Transverse colon (tissue), 4 donors: ENCODE measurements at places on chromosomes 5 and 9. TPM values are rescaled to one million over a fixed set of nuclear protein-coding genes. Genes with fewer than 3 reads are reported as not detected.

DNA sequence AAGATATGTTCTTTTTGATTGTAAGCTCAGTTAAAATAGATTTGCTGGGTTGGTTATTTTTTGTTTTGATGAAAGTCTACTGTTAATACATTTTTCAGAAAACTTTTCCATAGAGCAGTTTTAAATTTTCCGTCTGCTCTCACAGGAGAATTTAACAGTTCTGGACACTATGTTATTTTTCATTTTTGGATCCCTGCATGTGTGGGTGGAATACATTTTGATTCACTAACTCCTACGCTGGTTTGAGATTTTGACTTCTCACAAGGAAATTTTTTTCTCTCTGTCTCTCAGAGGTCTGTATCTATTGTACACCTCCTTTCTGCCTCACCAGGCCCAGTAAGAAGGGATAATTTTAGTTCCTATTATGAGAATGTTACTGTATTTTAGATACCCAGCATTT lies 502.4 kb downstream of the CDH10 start:
- DNase-seq = no peak
- H3K27ac ChIP-seq = no peak overlapping the region
- H3K4me3 ChIP-seq = no peak overlapping the region
- no peaks in the 10 kb centered on the region for H3K36me3 ChIP-seq

GRCh38 chr5:94276751-94277150 lies 341.7 kb downstream of the KIAA0825 start:
- H3K4me1 ChIP-seq = no peaks in the 10 kb centered on the region
- no peak for DNase-seq
- H3K4me3 ChIP-seq = no peak overlapping the region
- no peak overlapping the region for H3K27ac ChIP-seq
- H3K36me3 ChIP-seq = no peaks in the 10 kb centered on the region

GRCh38 chr5:159971038-159971437 lies 37.9 kb upstream of the TTC1 start:
- no peak overlapping the region for H3K4me3 ChIP-seq
- H3K27ac ChIP-seq = no peak overlapping the region
- DNase-seq = no peak
- no peaks in the 10 kb centered on the region for H3K4me1 ChIP-seq

Gene QRFP
- not detected for total RNA-seq

- DNase-seq = no peak
- H3K27me3 ChIP-seq = no peaks in the 10 kb centered on the region
- no peaks in the 10 kb centered on the region for H3K4me1 ChIP-seq
- no peak overlapping the region for H3K4me3 ChIP-seq
- H3K36me3 ChIP-seq = no peaks in the 10 kb centered on the region
Measured at GRCh38 chr9:21326526-21327139, 8.6 kb downstream of the KLHL9 start.

Gene PARP8
- 3.6 TPM for total RNA-seq

DNA sequence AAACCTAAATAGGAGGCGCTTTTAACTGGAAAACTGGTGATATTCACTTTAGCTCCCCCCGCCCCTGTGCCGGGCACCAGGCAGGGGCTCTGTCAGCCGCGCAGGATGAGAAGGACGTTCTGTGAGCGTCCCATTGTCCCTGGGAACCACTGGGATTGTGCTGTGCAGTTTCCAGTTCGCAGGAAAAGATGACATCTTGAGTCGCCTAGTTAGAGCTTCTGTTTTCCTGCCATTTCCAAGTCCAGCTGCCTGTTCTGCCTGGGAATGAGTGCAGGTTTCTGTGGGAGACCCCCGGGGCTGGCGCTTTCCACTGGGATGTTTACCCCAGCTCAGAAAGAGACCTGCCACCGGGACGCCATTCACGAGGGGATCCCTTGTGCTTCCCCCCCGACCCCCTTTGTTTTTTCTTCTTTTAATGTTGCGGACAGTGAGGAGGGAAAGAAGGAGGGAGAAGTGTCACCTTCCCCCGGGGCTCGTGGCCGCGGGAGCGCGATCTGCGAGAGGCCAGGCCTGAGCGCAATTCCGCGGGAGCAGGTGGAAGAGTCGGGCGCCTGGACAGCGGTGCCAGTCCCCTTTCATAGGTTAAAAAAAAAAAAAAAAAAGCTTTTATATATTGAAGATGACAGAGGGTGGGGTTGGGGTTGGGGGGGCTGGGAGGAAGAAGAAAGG lies 121.5 kb downstream of the RMI1 start:
- H3K36me3 ChIP-seq = no peaks in the 10 kb centered on the region
- no peak overlapping the region for H3K4me3 ChIP-seq
- peaks cover 2% of the 10 kb centered on the region for H3K4me1 ChIP-seq
- no peak overlapping the region for H3K27ac ChIP-seq

Gene SLC36A3
- not detected for total RNA-seq

Gene PCDHGA8
- total RNA-seq = 2.7 TPM

GRCh38 chr5:388266-389196 lies 54.4 kb upstream of the EXOC3 start:
- no peak overlapping the region for H3K4me3 ChIP-seq
- no peak for DNase-seq
- no peak overlapping the region for H3K27ac ChIP-seq
- H3K4me1 ChIP-seq = no peaks in the 10 kb centered on the region

- no peak overlapping the region for H3K4me3 ChIP-seq
- H3K4me1 ChIP-seq = peaks cover 14% of the 10 kb centered on the region
- H3K27ac ChIP-seq = no peak overlapping the region
- no peak for DNase-seq
Measured at GRCh38 chr9:18327121-18327520, 146.8 kb upstream of the ADAMTSL1 start.

DNA sequence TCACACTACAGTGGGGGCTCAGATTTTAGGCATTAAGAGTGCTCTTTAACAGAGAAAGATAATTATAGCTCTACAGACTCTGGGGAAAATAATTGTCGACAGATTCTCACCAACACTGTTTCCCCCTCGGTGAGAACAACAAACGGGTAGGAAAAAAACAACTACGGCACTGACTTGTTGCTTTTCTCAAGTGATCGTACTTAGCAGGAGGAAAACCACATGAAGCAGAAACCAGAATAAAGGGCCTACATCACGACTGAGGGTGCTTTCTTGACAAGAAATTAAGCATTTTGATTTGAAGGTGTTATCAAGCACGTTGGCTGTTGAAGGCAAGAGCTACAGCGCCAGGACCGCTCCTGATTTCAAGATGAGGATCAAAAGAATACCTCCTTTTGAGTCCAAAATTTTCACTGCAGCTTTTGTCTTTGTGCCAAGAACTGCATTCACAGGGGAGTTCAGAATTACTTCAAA lies 27.2 kb upstream of the CER1 start:
- no peaks in the 10 kb centered on the region for H3K27me3 ChIP-seq
- DNase-seq = no peak
- H3K36me3 ChIP-seq = no peaks in the 10 kb centered on the region
- H3K27ac ChIP-seq = no peak overlapping the region
- no peak overlapping the region for H3K4me3 ChIP-seq

Gene SPINK7
- not detected for total RNA-seq

Gene TLX3
- not detected for total RNA-seq

DNA sequence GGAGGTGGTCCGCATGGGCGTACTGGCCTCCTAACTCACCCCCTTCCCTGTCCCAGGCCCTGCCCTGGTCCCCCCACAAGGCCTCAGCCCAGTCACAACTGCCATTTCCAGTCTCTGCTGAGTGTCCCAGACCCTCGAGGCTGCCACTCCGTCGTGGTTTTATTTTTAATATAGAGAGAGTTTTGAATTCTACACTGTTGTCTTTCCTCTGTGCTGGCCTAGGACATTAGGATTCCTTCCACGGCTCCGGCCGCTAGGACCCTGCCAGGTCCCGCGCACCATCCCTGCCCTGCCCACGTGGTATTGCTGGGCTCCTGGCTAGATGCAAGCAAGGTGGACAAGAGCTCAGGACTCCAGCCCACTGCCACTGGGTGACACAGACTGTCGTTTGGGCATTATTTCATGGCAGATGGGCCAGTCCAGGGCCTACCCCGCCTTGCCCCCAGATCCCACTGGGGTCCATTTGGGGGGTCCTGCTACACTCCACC lies 53.3 kb downstream of the SAR1B start:
- H3K4me3 ChIP-seq = no peak overlapping the region
- peaks cover 4% of the 10 kb centered on the region for H3K4me1 ChIP-seq
- H3K27ac ChIP-seq = no peak overlapping the region
- no peaks in the 10 kb centered on the region for H3K36me3 ChIP-seq
- H3K27me3 ChIP-seq = no peaks in the 10 kb centered on the region
- DNase-seq = no peak

DNA sequence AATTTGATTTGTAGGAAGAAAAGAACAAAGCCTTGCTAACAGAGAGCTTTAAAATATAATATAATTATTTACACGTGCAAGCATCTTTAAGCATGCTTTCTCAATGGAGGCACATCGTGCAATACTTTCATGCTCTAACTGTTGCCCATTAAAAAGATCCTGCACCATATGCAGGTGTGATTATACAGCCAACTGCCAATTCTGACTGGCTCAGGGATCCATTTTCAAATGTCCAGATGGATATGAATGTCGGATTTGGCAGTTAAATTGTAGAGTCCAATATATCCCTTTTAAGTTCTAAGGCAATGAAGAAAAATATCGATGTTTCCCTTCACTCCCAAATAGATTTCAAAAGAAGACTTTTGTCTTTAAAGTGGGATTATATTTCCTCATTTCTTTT lies 416.4 kb upstream of the CD180 start:
- no peaks in the 10 kb centered on the region for H3K36me3 ChIP-seq
- no peak for DNase-seq
- no peak overlapping the region for H3K27ac ChIP-seq
- H3K4me1 ChIP-seq = no peaks in the 10 kb centered on the region
